ENCODE measurements at places on chromosomes 3 and 15. TPM values are rescaled to one million over a fixed set of nuclear protein-coding genes. Genes with fewer than 3 reads are reported as not detected.
A peak's percentile ranks its signal among the peaks of the same experiment; 100 is the strongest.

The ARHGAP11A gene
- polyA plus RNA-seq = 5.1 TPM

- H3K27me3 ChIP-seq = no peaks in the 10 kb centered on the region
- DNase-seq = peak; percentile 44
- peak overlapping the region; percentile 70 for H3K4me3 ChIP-seq
- peak overlapping the region; percentile 84 for H3K27ac ChIP-seq
- no peaks in the 10 kb centered on the region for H3K36me3 ChIP-seq
These were observed 758 bp upstream of the SNX33 start for GRCh38 chr15:75646944-75647364.

DNA sequence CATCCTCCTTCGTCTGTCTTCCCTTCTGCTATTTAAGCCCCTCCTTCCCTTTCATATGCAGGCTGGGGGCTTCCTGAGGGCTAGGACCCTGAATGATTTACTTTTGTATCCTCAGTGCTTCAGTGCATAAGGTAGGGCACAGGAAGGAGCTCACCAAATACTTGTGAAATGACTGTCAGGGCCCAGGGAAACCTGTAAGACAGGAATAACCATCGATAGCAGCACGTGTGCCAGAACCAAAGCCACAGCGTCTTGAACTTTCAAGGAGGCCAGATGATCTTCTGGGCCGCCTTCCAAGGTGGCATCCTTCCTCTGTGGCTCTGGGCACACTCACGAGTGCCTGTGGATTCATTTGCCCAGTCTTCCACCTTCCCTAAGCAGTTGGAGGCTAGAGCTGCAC, 3.9 kb downstream of the TMED3 start:
- no peak for DNase-seq
- H3K4me3 ChIP-seq = no peak overlapping the region
- H3K27me3 ChIP-seq = peaks cover 7% of the 10 kb centered on the region
- H3K36me3 ChIP-seq = peaks cover 29% of the 10 kb centered on the region
- H3K4me1 ChIP-seq = no peaks in the 10 kb centered on the region

DNA sequence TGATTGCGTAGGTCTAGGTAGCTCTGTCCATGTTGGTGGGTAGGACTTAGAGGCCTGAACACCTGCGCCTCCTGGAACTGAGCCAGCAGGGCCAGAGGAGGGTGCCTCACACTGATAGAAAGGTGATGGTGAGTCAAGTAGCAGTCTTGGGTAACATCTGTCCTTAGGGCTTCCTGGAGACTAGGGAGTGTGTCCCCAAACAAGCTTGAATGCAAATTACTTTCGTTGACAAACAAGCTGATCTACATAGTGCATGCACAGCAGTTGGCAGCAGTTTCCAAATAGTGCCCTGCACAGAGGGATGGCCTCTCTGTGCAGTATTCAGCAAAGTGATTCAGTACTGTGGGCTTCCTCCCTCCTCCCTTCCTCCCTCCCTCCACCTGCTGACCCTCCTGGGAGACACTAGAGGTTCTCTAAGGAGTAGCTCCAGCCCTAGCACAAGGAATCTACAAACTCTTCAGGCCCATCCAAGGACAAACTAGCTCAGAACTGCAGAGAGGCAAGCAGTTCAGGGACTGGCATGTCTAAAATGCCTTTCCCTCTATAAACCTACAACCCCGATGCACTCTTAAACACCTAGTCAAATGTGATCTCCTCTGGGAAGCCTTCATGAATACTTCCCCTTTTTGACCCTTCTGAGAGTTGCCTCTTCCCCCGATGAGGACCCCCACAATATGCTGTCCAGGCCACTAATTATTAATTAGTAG, 61.0 kb downstream of the TLE3 start:
- no peak for DNase-seq
- H3K4me3 ChIP-seq = no peak overlapping the region
- no peak overlapping the region for H3K27ac ChIP-seq
- no peaks in the 10 kb centered on the region for H3K4me1 ChIP-seq

- no peaks in the 10 kb centered on the region for H3K36me3 ChIP-seq
- H3K4me3 ChIP-seq = no peak overlapping the region
- H3K27me3 ChIP-seq = no peaks in the 10 kb centered on the region
- H3K4me1 ChIP-seq = no peaks in the 10 kb centered on the region
- H3K27ac ChIP-seq = no peak overlapping the region
These were observed 96.3 kb upstream of the BCL6 start for GRCh38 chr3:187841560-187841959.
